ENCODE measurements at places on chromosomes 2 and 18.

- DNase-seq: peak; percentile 76
Measured at GRCh38 chr2:110903548-110903947, 171.2 kb downstream of the ACOXL start.

DNA sequence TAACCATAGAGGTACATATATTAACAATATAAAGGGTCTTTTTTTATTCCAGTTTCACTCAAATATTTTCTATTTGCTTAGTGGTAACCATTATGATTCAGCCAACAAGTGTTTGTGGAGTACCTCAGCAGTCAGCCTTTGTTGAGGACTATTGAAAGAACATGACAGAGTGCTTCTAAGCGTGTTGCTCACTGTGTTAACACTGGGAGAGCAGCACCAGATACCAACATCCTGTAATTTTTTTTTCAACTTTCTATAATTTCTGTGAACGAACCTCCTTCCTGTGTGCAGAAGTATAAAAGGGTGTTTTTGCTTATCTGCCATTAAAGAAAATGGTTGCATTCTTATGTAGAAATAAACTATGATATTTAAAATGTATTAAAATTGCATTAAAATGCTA lies 239.0 kb downstream of the PHLPP1 start:
- peak; percentile 57 for DNase-seq

- DNase-seq: no peak
Measured at GRCh38 chr2:130901061-130901460, 64.3 kb downstream of the ARHGEF4 start.

- DNase-seq: no peak
Measured at GRCh38 chr18:46302528-46303485, 198.6 kb downstream of the HAUS1 start.

DNA sequence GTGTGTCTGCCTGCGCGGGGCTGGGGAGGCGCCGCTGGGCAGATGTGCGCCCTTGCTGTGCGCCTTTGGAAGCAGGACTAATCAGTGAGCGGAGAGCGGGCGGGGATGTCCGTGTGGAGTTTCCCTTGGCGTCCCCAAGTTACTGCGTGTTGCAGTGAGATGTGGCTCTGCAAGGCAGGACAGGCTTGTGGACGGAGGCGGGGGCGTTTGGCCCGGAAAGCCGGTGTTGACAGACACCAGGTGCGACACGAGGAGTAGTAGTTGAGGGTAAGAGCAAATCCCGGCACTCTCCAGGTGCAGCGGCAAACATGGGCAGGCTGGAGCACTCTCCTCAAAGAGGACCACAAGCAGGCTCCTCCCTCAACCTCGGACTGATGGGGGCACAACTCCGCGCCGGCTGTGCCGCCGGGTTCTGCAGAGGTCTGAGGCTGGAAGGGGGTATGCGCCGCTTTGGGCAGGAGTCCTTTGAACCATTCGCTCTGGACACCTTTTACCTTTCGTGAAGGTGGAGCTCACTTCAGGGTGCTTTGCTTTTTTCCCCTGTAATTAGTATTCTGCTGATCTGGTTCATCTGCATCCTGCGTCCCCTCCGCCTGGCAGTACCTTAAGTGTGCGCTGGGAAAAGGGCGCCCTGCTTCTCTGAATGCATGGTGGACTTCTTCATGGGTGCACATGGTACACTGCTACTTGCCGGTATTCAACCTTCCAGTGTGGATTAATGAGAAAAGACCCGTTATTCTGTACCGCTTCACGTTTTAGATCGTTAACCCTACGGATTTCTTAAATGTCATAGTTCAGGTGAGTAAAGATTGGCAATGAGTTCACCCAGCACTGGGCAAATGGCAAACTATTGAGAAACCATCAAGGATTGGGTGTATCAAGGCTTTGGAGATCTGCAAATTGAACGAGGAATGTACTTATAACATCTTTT lies 608 bp downstream of the CDH7 start:
- DNase-seq: peak; percentile 60

DNA sequence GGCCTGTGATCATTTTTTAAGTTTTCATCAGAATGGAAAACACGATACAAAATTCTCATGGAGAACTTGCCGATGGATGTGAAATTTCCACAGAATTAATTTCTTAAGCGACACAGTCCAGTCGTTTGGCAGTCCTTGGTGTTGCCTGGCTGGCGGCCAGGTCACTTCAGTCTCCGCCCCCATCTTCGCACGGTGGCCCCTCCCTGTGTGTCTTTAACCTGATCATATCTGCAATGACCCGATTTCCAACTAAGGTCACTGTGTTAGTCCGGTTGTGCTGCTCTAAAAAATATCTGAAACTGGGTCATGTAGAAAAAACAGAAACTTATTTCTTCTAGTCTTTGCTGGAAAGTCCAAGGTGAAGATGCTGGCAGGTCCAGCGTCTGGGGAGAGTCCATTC lies 44.5 kb upstream of the COPS8 start:
- no peak for DNase-seq

GRCh38 chr2:99689145-99689742 lies 199.4 kb upstream of the REV1 start:
- no peak for DNase-seq

- no peak for DNase-seq
Measured at GRCh38 chr2:6109831-6110230, 417.6 kb downstream of the SOX11 start.

DNA sequence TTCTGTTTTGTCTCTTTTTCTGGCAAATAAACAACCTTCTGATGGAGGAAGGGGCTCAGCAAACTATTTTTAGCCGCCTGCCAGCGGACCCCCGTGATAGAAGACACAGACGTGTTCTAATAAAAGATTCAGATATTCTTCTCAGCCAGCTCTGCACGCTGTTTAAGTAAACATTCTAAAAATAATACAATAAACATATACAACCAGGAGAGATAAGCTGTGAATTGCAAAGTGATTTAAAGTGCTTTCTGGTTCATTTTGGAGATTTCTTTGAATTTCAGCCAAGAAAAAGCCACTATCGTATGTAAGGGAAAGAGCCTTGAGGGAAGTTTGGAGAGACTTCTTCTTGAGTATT lies 201.3 kb downstream of the EPHA4 start:
- DNase-seq: no peak

GRCh38 chr18:9796935-9797549 lies 88.7 kb upstream of the TXNDC2 start:
- DNase-seq: peak; percentile 45

- DNase-seq: no peak
Measured at GRCh38 chr2:64492821-64493220, 31.3 kb upstream of the AFTPH start.

Measured in NCI-H2081 (cell line).